Aorta (tissue), 5 donors: ENCODE measurements at places on chromosomes 2 and 18. TPM values are rescaled to one million over a fixed set of nuclear protein-coding genes. Genes with fewer than 3 reads are reported as not detected.

DNA sequence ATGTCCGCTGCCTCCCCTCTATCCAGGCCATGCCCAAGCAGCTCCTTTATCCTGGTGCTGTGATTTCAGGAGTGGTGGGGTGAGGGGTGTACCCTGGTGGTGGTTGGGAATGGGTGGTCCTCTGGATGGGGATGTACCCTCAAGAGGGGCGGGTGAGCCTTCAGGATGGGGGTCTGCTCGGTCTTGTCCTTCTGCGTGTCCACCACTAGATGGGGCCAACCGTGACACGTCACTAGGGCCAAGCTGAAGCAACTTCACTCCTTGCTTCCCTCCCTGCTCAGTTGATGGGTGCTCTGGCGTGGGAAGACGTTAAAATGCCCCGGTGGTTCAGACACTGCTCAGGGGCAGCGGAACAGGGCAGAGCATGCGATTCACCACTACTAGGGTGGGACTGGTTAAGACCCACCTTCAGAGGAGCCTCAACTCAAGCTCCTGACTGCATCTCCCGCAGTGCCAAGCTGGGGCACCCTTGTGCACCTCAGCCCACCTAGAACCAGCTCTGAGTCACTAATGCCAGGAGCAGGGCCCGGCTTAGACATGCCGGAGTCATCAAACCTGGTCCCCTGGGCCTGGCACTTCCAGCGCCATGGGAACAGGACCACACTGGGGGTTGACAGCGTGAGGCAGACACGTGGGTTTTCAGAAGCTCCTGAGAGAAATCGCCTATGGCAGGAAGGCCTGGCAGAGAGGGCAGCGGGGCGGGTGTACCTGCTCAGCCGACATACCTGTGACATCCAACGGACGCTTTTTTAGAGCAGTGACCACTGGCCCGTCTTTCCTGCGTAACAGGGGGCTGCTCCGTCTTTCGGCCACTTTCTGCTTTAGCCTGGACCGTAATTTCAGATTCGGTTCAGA is 256.7 kb downstream of the HDAC4 start:
- H3K27me3 ChIP-seq: no peaks in the 10 kb centered on the region
- no peaks in the 10 kb centered on the region for H3K36me3 ChIP-seq
- H3K4me3 ChIP-seq: no peak overlapping the region
- no peaks in the 10 kb centered on the region for H3K4me1 ChIP-seq
- DNase-seq: no peak
- no peak overlapping the region for H3K27ac ChIP-seq

DNA sequence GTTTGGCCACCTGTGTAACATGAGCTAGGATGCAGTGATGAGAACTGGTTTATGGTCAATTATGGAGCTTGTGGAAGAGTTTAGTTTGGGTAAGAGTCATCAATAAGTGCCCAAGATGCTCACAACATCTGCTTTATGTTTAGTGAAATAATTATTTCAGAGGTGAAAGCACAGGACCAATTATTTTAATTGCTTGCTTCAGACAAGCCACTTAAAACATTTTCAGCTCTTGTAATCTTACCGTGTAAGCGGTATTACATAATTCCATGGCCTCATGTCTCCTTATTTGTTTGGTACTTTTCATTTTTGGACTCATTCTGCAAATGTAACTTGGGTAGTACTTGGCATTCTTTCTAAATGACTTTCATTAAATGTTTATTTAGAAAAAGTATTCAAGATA is 5.4 kb downstream of the B3GNT2 start:
- no peaks in the 10 kb centered on the region for H3K36me3 ChIP-seq
- no peaks in the 10 kb centered on the region for H3K4me1 ChIP-seq
- H3K4me3 ChIP-seq: no peak overlapping the region
- no peak overlapping the region for H3K27ac ChIP-seq

- H3K4me3 ChIP-seq: no peak overlapping the region
- no peaks in the 10 kb centered on the region for H3K4me1 ChIP-seq
- H3K27me3 ChIP-seq: no peaks in the 10 kb centered on the region
- no peak for DNase-seq
- no peak overlapping the region for H3K27ac ChIP-seq
Measured at GRCh38 chr2:126571403-126571802, 84.6 kb upstream of the GYPC start.

- H3K27me3 ChIP-seq: no peaks in the 10 kb centered on the region
- H3K36me3 ChIP-seq: no peaks in the 10 kb centered on the region
- H3K4me1 ChIP-seq: no peaks in the 10 kb centered on the region
- DNase-seq: no peak
- no peak overlapping the region for H3K4me3 ChIP-seq
Measured at GRCh38 chr18:74722237-74722636, 124.6 kb downstream of the ZNF407 start.

- no peaks in the 10 kb centered on the region for H3K36me3 ChIP-seq
- H3K4me3 ChIP-seq: no peak overlapping the region
- H3K27me3 ChIP-seq: no peaks in the 10 kb centered on the region
Measured at GRCh38 chr2:203823173-203823572, 44.4 kb upstream of the CTLA4 start.

GRCh38 chr2:126896471-126896870 is 2.2 kb upstream of the TEX51 start:
- no peaks in the 10 kb centered on the region for H3K36me3 ChIP-seq
- H3K4me3 ChIP-seq: no peak overlapping the region
- no peak overlapping the region for H3K27ac ChIP-seq
- DNase-seq: no peak
- H3K27me3 ChIP-seq: no peaks in the 10 kb centered on the region

DNA sequence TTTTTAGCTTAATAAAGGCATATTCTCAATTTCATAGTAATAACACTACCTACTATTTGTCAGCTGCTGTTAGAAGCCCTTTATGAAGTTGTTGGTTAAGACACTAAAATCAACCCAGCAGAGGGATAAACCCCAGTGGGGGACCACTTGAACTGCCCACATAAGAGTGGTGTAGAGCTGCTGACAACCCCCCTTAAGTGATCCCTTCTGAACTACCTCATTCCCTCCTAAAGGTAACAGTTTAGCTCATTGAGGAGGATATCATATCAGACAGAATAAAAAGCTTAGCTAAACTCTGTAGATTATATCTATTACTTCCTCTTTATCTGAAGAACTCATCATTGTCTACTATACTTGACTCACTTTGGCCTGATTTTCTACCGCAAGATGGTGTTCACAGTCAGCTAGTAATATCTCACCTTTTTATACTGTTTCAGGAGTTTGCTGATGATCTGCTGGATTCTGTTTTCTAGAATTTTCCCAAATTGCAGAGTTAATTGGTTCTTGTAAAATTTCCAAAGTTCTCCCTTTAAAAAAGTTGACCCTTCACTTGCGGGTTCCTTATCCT is 16.2 kb downstream of the GALM start:
- DNase-seq: no peak
- H3K36me3 ChIP-seq: peaks cover 8% of the 10 kb centered on the region
- no peak overlapping the region for H3K4me3 ChIP-seq
- H3K4me1 ChIP-seq: no peaks in the 10 kb centered on the region
- H3K27ac ChIP-seq: no peak overlapping the region

DNA sequence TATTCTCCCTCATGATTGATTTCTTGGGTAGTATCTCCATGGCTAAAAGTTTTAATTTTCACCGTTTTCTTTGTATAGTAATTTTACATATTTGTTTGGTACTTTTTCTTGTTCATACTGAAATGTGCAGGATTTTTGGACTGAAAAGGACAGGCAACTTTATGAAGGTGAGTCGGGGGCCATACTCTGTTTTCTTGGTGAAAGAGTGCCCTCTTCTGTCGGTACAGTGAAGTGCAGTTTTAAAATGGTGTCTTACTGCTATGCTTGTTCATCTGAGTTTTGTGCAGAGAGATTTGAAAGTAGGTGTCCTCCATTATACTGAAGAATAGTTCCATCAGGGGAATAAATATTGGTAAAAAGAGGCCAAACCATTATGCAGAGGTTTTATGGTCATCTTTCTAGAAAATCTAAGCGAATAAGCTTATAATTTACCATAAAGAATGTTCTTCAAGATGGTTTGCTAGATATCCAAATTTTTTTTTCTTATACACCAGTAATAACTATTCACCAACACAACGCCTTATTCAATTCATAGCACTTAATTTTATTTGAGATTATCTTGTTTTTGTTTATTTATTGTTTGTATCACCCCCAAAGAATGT is 8.7 kb upstream of the SERPINB13 start:
- no peak overlapping the region for H3K27ac ChIP-seq
- no peaks in the 10 kb centered on the region for H3K4me1 ChIP-seq
- no peaks in the 10 kb centered on the region for H3K27me3 ChIP-seq
- no peak overlapping the region for H3K4me3 ChIP-seq
- H3K36me3 ChIP-seq: no peaks in the 10 kb centered on the region
- no peak for DNase-seq

- no peak for DNase-seq
- H3K4me1 ChIP-seq: peaks cover 1% of the 10 kb centered on the region
- H3K36me3 ChIP-seq: no peaks in the 10 kb centered on the region
- H3K27me3 ChIP-seq: no peaks in the 10 kb centered on the region
Measured at GRCh38 chr2:46320141-46320567, 22.9 kb downstream of the EPAS1 start.

- no peaks in the 10 kb centered on the region for H3K36me3 ChIP-seq
- DNase-seq: no peak
- no peak overlapping the region for H3K4me3 ChIP-seq
- no peaks in the 10 kb centered on the region for H3K27me3 ChIP-seq
Measured at GRCh38 chr2:39995005-39995737, 216.1 kb upstream of the THUMPD2 start.

The FZD7 gene
- total RNA-seq: 19.0 TPM

DNA sequence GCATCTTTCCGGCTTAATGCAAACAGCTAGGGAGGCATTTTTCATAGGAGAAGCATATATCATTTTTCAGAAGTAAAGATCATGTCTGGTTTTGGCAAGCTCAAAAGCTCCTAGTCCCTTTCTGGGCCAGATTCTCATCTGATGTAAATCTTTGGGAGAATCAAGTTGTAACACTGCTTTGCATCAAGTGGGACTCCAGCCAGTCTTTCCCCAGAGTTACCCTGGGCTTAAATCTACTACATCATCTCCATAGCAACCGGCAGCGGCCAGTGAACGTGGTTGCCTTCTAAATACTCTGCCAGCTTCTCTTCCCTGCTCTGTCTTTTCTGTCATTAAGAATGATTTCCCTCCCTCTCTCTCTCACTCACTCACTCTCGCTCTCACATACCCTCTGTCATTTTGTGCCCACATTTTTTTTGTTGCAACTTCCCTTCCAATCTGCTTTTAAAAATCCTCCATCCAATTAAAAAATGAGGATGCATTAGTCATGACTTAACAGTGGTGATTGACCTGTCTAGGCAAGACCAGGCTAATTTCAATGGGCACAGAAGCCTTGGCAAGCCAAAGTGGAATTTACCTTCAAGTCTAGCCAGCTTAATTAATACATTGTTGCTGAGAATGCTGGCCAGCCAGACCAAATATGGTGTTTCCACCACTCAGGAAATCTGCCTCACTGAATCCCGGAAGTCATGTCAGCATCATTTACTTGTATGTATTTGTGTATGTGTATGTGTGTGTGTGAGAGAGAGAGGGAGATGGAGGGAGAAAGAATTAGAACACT is 93.0 kb downstream of the NRP2 start:
- no peak overlapping the region for H3K4me3 ChIP-seq
- no peaks in the 10 kb centered on the region for H3K36me3 ChIP-seq
- no peak overlapping the region for H3K27ac ChIP-seq
- H3K27me3 ChIP-seq: no peaks in the 10 kb centered on the region
- no peak for DNase-seq
- no peaks in the 10 kb centered on the region for H3K4me1 ChIP-seq

- no peak for DNase-seq
- H3K27me3 ChIP-seq: no peaks in the 10 kb centered on the region
- H3K4me1 ChIP-seq: no peaks in the 10 kb centered on the region
- H3K4me3 ChIP-seq: no peak overlapping the region
- no peaks in the 10 kb centered on the region for H3K36me3 ChIP-seq
Measured at GRCh38 chr18:22883827-22884226, 49.3 kb upstream of the RBBP8 start.

DNA sequence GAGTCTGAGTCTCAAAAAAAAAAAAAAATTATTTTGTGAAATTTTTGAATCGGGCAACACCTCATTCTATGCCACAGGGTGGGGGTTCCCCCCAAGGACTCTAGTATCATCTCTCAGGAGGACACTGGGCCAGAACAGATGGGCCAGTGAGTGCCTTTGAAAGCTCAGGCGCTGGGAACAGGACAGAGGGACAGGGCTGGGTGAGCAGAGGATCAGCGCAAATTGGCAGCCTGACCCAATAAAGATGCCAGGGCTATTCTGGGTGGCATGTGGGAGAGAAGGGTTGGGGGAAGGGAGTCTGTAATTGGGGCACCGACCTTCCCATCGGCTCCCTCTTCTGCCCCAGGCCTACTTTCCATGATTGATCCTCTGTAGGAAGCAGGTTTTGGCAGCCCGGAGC is 44.0 kb downstream of the KIF3C start:
- H3K27me3 ChIP-seq: no peaks in the 10 kb centered on the region
- peaks cover 2% of the 10 kb centered on the region for H3K36me3 ChIP-seq

The DSG1 gene
- total RNA-seq: not detected

The SLC4A3 gene
- total RNA-seq: 2.0 TPM

- H3K36me3 ChIP-seq: no peaks in the 10 kb centered on the region
- no peak overlapping the region for H3K4me3 ChIP-seq
- no peaks in the 10 kb centered on the region for H3K4me1 ChIP-seq
- no peak for DNase-seq
Measured at GRCh38 chr2:124633812-124634211, 608.7 kb downstream of the CNTNAP5 start.

GRCh38 chr2:211837706-211838105 is 700.9 kb downstream of the ERBB4 start:
- H3K27me3 ChIP-seq: no peaks in the 10 kb centered on the region
- no peak for DNase-seq
- no peaks in the 10 kb centered on the region for H3K4me1 ChIP-seq
- no peaks in the 10 kb centered on the region for H3K36me3 ChIP-seq
- no peak overlapping the region for H3K4me3 ChIP-seq
- no peak overlapping the region for H3K27ac ChIP-seq

The HOXD1 gene
- total RNA-seq: 1.1 TPM

The ALLC gene
- total RNA-seq: not detected

DNA sequence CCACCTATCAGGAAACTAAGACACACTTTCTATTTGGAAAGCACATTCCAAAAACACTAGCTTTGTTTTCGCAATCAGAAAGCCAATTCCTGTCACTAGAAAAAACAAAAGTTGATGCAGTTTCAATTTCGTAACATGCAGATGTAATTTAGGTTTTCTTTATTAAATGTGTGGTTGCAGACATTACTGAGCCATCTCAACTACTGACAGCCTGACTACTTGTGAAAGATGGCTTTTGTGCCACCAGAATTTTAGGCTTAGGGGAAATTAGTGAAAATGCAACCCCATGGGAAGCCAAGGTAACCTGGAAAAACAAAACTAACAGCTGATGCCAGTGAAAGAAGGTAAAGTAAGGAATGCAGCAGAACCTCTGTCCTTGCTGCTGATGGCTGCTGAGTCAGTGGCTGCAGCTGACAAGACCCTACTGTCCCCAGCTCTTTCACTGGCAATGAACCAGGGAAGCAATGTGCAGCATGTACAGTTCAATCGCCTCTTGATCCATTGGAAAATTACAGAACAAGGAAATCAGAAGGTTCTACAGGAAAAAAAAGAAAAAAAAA is 34.9 kb downstream of the FEZ2 start:
- no peaks in the 10 kb centered on the region for H3K4me1 ChIP-seq
- no peaks in the 10 kb centered on the region for H3K27me3 ChIP-seq
- H3K27ac ChIP-seq: peak overlapping the region; percentile 78
- no peak overlapping the region for H3K4me3 ChIP-seq
- no peak for DNase-seq

GRCh38 chr2:29236074-29236473 is 120.9 kb downstream of the CLIP4 start:
- DNase-seq: no peak
- H3K4me1 ChIP-seq: no peaks in the 10 kb centered on the region
- H3K36me3 ChIP-seq: no peaks in the 10 kb centered on the region
- H3K27me3 ChIP-seq: no peaks in the 10 kb centered on the region
